ENCODE measurements at places on chromosomes 16 and 17. TPM values are rescaled to one million over a fixed set of nuclear protein-coding genes. Genes with fewer than 3 reads are reported as not detected.

GRCh38 chr17:61058066-61058465, 341.6 kb upstream of the TBX2 start:
- no peak for DNase-seq

- no peak for DNase-seq
Observed at GRCh38 chr17:71741836-71742235, 379.0 kb upstream of the SOX9 start.

- no peak for DNase-seq
Observed at GRCh38 chr17:64472564-64472963, 23.6 kb downstream of the MILR1 start.

DNA sequence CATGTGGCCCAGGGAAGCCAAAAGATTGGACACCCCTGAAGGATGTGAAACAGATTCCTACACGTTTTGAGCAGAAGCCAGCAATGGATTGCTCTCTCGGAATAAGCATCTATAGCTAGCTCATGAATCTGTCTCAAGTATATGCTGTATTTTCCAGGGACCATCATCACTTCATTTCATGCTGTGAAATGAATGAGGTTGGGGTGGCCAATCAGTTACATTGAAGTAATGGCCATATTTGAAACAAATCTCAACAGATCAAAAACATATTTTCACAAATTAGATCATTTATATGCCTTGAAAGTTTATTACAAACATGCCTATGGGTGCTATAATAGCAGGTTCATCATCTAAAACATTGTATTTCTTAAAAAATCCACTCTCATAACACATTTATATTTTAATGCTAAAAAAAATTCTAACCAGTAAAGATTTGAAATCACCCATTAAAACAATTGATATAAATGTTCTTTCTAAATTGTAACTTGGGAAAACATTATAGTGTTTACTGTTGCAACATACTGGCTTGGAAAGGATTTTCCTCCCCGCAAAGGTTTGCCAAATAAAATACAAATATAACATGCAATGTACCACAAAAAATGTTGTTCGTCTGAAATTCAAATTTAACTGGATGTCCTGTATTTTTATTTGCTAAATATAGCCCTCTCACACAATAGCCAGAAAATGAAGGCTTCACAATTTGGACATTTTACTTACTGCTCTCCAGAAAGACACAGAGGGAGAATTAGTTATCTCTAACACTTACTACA, 743.6 kb downstream of the KCNJ2 start:
- DNase-seq: no peak

- peak; percentile 21 for DNase-seq
Observed at GRCh38 chr17:77364941-77365583, 224.3 kb downstream of the SEC14L1 start.

The ANKS4B gene
- polyA plus RNA-seq: not detected
